CD4-positive, alpha-beta T cell treated with Interleukin-6 for 4 hours (primary cell): ENCODE measurements at places on chromosomes 6 and 20.

GRCh38 chr6:69232911-69233448 is 563.8 kb downstream of the LMBRD1 start:
- peak; percentile 7 for DNase-seq

GRCh38 chr6:39873439-39873838 is 60.8 kb downstream of the MOCS1 start:
- no peak for DNase-seq

GRCh38 chr6:132933090-132933489 is 118.7 kb downstream of the RPS12 start:
- no peak for DNase-seq

- DNase-seq = no peak
Observed at GRCh38 chr6:137315081-137315480, 95.9 kb upstream of the IFNGR1 start.

GRCh38 chr6:56954403-56955170 is at the start of gene BEND6:
Gene BEND6 (plus strand): TSS chr6:56955107. CDS start chr6:56981811, 26,704 bp downstream.
- DNase-seq = peak; percentile 11

DNA sequence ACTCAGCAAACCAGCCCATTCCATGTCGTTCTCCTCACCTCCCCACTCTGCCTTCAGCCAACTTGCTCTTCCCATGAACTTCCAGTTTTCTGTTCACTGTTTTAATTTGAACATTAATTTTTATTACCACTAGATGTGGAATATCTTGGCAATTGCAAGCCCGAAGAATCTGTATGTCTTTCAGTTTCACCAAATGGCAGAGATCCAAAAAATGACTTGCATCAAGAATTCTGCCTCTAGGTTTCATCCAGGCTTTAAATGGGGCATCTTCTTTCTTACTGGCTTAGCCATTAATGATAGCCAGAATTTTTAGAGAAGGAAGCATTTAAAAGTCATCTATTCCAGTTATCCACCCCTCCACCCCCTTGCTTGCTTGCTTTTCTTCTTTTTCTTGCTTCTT is 39.0 kb downstream of the CAP2 start:
- no peak for DNase-seq

GRCh38 chr6:161094955-161095354 is 103.4 kb downstream of the MAP3K4 start:
- no peak for DNase-seq

DNA sequence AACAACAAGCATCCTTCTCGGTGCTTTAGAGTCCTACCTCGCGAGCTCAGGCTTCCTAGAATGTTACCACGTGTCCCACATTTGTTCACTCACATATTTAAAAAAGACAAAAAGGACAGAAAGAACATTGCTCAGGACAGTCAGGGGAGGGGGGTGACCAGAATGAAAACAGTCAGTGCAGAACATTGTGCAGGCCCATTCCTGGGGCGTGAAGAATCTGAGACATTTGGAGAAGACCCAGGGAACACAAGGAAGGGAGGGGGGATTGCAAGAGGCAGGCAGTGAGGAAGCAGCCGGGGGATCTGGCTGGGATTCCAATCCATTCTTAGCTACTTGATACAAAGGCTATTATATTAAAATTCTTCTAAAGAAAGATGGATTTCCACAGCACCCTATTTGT is 270.4 kb upstream of the CITED2 start:
- no peak for DNase-seq

DNA sequence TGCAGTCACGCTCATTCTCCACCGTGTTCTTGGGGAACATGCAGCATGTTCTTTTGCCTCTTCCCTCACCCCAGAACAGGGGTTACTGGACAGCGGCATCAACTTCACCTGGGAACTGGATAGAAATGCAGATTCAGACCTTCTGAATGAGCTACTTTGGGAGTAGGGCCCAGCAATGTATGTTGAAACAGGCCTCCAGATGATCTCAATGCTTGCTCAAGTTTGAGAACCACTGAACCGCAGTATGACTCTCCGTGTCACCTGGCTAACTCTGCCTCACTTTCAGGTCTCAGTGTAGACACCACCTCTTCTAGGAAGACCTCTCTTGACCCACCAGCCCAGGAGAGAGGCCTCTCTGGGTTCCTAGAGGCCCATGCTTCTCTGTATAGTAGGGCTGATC is 4.9 kb downstream of the TRIB3 start:
- DNase-seq = no peak

DNA sequence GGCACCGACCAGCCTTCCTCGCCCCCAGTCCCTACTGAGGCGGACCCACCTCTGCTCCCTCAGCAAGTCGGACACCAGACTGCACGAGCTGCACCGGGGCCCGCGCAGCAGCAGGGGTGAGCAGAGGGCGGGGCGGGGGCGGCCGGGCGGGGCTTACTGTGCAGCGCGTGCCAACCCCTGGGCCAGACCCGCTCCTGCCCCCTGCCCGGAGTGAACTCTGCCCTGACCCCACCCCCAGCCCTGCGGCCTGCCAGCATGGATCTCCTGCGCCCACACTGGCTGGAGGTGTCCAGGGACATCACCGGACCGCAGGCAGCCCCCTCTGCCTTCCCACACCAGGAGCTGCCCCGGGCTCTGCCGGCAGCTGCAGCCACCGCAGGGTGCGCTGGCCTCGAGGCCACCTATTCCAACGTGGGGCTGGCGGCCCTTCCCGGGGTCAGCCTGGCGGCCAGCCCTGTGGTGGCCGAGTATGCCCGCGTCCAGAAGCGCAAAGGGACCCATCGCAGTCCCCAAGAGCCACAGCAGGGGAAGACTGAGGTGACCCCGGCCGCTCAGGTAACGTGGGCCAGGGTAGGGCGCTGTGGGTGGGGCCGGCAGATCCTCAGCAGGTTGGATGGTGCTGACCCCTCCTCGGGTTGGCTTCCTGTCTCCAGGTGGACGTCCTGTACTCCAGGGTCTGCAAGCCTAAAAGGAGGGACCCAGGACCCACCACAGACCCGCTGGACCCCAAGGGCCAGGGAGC is 1.5 kb upstream of the SLC2A4RG start:
- peak; percentile 68 for DNase-seq

- no peak for DNase-seq
Observed at GRCh38 chr6:137640086-137640485, 145.9 kb upstream of the OLIG3 start.

DNA sequence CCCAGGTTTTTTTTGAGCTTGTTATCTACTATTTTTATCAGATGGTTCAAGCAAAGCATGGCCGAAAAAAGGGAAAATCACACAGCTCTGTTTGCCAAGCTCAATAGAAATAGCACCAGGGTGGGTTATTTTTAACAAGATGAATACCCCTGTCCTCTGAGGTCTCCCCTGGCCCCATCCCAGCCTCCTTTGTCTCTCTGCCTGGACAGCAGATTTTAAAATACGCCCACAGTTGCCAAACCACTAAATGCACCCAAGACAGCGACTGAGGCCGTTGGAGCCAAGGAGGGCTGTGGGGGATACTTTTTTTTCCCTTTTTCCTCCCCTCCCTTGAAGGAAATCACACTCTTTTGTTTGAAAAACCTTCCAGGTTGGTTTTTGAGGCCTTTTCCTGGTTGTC is 106.6 kb downstream of the VEGFA start:
- DNase-seq = no peak

GRCh38 chr6:106014955-106015354 is 71.2 kb upstream of the PRDM1 start:
- DNase-seq = no peak

DNA sequence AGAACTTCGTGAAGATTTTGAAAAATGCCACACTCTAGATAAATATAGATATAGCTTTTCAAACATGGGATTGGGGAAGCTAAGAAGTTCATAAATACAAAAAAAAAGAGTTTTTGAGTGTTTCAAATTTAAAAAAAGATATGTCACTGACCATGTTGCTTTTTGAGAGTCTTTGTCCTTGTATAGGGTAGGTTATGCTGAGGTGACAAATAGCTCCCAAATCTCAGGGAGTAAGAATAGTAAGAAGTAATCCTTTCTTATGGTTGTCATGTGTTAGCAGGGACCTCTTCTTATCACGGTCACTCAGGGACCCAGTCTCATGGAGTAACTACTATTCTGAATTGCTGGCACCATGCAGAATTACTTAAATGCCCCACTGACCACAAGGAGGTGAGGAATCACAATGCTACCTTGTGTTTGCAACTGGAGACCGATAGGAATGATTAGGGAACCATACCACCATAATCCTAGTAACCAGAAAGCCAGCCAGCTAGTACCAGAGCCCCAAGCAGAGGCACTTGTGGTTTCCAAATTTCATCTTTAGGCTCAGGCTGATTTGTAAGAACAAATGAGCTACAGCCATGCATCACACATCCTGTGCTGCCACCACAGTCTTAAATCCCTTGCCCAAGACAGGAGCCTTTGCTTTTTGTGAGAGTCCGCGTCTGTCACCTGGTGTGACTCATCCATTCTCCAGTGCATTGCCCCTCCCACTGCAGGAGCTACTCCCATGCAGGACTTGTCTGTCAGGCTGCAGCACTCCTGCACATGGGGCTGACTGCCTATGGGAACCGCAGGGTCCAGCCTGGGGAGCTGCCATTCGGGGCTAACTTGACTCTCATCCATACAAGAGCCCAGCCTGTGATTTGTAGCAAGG is 42.4 kb upstream of the ADGRF4 start:
- peak; percentile 10 for DNase-seq

GRCh38 chr6:43893073-43893472 is 123.1 kb downstream of the VEGFA start:
- no peak for DNase-seq

DNA sequence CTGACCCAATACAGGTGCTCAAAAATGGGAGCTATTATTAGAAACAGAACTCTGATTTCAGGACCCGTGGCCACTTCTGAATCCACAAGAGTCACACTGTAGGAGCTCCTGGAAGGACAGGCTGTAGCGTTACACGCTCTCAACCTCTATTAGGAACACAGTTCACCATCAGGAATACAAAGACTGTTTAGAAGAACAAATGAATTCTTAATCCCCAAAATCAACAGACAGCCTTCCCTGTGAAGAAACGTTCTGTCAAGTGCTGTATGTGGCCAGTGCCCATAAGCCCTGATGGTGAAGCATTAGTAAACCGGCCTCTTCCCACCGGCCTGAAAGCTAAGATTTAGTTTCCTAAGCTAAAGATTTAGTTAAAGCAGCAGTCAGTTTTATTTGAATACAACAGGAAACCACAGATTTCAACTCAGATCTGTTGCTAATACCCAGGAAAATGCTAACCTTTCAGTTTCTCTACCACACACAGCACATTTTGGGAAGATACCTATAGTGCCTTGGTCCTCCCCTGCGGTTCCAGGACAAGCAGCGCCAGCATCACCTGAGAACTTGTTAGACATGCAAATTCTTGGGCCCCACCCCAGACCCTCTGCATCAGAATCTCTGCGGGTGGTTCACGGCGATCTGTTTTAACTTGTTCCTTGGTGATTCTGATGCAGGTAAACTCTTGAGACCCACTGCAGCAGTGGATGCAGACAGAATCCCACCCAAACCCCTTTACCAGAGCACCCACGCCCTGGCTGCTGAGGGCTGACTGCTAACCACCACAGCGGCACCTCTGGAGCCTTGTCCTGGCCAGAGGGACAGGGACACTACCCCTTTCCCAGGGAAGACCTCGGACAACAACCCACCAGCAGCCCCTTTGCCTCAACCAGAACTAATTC is 33.4 kb downstream of the MTRES1 start:
- DNase-seq = no peak

DNA sequence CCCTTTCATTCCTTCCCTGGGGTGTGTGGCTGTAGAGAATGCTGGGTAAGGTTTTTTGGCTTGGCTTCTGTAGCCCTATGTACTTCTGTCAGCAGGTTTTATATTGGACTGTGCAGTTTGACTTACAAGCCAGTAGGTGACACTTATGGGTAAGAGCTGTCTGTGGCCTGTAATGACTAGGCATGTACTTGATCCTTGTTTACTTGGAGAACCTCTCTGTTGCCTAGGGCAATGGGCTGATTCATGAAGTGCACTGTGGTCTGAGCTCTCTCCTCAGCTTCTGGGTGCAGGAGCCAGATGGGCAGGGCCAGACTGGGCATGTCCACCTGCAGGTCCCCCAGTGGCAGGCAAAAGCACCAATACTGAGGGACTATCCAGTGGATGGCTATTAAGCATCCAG is 544.6 kb downstream of the ADGRB3 start:
- DNase-seq = no peak

GRCh38 chr20:49229381-49229780 is 10.2 kb downstream of the DDX27 start:
- DNase-seq = no peak

DNA sequence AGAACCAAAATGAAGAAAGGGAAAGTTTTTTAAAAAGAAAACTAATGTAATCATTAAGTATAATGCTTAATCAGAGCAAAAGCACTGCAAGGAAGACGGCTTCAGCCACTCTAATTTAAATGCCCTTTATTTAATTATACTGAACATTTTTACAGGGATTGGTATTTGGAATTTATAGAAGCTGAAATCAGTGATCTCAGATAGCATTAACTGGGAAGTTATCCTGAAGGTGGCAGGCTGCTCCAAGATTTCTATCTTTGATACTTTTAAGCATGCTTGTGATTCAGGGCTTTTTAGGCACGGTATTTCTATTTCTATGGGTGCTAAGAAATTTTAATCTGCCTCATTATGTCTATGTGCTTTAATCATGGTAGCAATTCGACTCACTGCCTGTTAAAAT is 1.3 kb upstream of the NDUFAF4 start:
- no peak for DNase-seq

DNA sequence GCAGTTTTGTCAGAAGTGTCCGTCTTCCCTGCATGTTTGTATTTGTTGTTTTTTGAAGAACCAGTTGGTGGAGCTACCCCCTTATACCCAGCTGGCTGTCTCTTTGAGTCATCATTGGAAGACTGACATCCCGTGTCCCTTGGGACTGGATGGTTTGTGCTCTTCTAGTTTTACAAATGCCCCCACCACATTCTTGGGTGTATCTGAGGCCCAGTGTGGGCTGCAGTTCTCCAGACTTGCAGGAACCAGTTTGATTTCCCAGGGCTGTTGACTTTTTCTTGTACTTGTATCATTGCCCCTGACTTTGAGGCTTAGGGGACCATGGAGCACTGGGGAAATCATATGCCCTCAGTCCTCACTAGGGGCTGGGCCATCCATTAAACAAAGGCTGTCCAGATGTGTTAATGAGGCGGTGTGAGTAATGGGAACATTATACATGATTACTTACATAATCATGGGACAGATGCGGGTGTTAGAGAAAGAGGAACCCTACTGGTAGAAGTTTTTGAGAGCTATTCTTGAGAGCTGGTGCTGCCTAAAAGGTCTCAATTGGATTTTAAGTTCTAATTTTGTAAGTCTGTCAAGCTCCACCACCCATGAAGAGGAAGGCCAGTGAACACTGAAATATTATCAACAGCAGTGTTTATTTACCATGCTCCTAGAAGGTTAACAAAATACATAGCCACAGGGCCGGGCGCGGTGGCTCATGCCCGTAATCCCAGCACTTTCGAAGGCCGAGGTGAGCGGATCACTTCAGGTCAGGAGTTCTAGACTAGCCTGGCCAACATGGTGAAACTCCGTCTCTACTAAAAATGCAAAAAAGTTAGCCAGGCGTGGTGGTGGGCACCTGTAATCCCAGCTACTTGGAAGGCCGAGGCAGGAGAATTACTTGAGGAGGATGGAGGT is 8.5 kb downstream of the JARID2 start:
- no peak for DNase-seq

- no peak for DNase-seq
Observed at GRCh38 chr6:167324111-167324510, 775 bp upstream of the TTLL2 start.
